Activated naive CD4-positive, alpha-beta T cell treated with anti-CD3 and anti-CD28 coated beads for 36 hours (primary cell): ENCODE measurements at places on chromosomes 2 and 18.

DNA sequence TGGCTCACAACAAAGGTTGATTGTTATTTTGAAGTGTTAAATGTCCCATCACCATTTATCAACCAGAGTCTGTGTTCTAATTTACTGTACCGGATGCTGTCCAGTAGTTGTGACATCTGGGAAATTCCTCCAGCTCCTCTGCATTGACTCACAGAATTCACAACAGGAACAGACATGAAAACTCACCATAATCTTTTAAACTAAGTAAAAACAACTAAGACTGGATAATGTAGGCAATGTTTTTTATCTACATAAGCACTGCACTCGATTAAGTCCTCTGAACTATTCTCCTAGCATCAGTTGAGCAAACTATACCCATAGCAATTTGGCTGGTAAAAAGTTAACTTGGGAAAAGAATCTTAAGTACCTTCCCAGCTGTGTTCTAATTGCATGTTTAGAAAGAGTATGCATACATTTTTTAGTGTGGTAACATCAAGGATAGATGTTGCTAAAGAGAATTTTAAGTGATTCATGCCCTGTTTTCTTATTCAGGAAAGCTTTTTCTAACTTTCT lies 42.9 kb upstream of the MYO1B start:
- DNase-seq: no peak

DNA sequence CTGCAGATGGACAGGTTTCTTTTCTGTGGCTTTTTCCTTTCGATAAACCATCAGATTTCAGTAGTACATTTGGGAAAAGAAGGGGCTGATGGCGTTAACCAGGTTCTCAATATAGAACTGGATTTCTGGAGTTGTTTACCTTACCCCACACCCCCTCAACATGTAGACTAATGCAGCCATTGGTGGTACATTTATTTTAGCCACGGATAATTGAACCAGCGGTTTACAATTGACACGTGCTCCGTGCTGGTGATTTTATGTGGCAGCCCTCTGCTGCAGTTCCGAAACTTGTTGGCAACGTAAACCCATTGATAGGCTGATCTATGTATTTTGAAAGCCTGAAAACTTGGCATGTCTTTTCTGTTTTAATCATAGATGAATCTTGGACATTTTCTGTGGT lies 5.4 kb downstream of the SOX11 start:
- no peak for DNase-seq

GRCh38 chr2:176157499-176158185 lies 535 bp downstream of the HOXD3 start:
- no peak for DNase-seq

DNA sequence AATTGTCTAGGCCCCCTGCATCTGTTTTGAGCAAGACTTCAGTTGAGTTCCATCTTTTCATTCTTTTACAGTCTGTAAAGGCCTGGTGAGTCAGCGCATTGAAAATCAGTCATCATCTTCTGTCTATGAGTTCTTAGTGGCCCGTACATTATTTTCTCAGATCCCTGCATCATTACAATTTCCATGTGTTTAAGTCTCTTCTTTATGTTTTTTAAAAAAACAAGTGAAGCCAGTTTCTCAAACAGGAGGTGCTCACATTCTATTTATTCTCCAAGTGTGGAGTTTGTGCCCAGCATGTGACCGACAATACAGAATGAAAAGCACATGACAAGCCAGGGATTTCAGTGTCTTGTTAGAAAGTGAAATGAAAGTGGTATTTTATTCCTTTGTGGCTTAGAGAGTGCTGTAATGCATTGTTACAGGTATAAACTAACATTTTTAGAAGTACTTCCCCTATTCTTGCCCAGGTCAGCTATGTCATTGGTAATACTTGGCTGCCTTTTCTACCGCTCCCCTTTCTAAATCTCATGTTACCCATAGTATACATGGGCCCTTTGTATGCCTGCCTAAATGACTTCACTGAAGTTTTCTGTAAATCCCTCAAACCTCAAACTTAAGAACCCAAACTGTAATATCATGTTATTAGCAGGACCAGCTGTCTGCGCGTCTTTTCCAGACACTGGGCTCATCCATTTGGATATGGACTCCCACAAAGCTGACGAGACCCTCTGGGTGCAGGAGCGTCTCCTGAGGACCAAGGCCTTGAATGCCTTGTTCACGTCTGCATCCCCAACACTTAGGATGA lies 67.6 kb downstream of the FEZ2 start:
- no peak for DNase-seq

GRCh38 chr2:18110222-18110621 lies 231.8 kb downstream of the KCNS3 start:
- DNase-seq: no peak

DNA sequence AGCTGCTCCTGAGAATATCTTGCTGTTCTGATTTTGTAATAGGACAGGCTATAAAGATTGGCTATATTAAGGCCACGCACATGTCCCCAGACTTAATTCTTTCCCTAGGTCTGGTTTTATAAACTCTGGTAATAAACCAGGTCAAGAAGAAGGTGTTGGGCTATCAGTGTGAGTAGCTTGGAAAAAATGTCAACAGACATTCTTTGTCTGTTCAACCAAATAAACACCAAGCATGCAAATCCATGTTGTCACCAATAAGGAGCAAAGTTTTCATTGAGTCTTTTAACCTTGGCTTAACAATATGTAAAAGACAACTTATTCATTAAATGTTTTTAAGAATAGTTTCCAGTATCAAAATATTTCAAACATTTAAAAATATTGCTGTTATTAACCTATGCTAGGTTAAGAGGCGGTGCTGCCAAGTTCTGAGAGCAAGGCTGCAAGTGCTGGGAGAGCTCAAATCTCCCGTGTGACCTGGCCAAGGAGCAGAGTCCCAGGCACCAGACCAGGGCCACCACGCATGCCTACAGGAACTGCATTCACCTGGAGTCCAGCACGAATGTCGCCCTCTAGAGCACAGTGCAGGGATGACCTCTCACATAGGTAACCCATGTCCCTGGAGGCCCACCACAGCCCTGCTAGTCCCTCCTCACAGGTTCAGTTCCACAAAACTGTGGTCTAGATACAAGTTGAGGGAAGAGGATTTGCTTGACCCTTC lies 120.5 kb upstream of the POU3F3 start:
- DNase-seq: peak; percentile 53

GRCh38 chr2:240624950-240625621 lies at the start of gene GPR35:
GPR35 (plus strand) TSS chr2:240625480; CDS start chr2:240629953, 4,473 bp downstream.
- peak; percentile 86 for DNase-seq

GRCh38 chr2:207115715-207116364 lies 49.9 kb downstream of the KLF7 start:
- no peak for DNase-seq

GRCh38 chr2:225367482-225367881 lies 32.0 kb upstream of the NYAP2 start:
- no peak for DNase-seq

DNA sequence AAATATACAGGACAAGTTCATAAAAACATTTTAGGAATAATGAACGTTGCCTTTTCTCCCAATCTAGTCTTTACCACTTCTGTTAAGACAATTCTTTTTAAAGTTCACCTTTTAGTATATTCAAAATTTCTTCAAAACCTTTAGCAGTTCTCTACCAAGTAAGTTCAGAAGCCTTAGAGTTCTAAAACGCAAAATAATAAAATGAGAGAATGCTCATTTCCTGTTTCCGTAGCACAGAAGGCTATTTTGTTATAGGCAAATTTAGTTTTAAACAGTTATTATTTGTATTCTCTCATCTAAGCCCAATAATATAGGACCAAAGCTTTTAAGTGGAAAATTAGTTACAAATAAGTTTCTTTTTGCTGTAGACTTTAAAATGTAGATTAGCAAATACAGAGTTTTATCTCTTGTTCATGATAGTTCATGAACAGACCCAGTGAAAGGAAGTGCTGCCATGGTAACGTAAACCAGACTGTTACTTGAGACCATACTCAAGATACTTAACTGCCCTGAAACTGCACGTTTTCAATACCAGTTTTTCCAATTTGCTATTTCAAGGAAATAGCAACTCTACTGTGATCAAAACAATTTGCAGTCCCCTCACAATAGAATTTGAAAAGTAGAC lies 173.1 kb upstream of the STON1 start:
- DNase-seq: peak; percentile 40

DNA sequence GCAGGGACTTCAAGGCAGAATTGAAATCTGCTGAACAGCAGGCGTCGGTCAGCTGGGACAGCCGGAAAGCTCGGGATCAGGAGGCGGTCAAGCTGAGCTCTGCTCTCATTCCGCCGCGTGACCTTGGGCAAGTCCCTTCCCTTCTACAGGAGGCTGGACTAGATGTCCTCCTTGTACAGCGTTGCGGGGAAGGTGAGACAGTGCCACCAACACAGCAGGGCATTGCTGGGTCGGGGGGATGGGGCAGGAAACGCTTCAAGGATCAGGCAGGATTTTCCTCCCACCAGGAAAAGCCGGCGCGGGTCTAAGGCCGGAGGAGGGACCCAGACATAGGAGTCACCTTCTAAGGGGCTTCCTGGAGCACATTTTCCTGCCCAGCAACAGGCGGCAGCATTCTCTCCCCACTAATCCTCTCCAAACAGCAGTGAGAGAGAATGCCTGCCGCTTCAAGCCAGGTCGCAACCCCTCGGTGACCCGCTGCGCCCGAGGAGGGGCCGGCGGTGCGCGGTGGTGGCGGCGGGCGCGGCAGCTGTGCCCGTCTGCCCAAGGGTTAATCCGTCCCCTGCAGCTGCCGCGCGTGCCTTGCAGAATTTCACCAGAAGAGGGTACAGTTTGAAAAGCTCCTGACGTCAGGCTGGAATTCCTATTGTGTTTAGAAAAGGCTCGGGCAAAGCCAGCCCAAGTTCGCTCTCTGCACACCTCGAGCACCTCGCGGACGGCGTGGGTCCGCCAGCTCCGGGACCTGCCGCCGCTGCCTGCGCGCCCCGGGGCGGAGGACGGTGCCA lies at the start of gene KCNF1:
Gene KCNF1, plus strand, starts transcription at position 644 of the 785 bp plus-strand sequence. CDS start 493 bp downstream, outside the sequence.
- DNase-seq: no peak

DNA sequence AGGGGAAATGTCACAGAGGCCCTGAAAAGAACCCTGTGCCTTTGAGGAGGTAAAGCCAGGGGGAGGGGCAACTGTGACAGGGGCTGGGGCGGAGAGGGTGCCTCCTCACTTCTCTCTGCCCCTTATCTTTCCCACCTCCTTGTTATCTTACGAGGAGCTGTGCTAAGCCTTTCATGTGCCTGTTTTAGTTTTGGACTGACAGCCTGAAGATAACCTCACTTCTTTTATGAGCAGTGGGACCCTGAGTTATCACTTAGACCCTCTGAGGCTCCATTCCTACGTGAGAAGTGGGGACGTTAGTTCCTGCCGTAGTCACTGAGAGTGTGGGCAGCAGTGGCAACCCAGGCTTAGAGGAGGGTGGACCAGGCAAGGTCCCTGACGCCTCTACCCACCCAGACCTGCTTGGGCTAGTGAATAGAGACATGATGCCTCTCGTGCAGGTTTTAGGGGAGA lies 39.5 kb upstream of the LBH start:
- no peak for DNase-seq

DNA sequence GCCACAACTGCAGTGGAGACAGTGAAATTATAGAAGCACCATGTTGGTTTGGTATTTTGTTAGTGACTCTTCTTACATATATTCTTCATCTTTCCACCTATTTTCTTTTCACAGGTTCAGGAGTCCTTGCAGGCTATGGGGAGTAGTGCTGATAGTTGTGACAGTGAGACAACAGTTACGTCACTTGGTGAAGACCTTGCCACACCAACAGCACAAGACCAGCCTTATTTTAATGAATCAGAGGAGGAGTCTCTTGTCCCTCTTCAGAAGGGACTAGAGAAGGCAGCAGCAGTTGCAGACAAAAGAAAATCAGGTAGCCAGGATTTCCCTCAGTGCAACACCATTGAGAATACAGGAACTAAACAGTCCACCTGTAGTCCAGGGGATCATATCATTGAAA lies 23.6 kb downstream of the ITPRID2 start:
- no peak for DNase-seq
